Kidney epithelial cell (primary cell): ENCODE measurements at places on chromosomes 1 and 21. TPM values are rescaled to one million over a fixed set of nuclear protein-coding genes. Genes with fewer than 3 reads are reported as not detected.

DNA sequence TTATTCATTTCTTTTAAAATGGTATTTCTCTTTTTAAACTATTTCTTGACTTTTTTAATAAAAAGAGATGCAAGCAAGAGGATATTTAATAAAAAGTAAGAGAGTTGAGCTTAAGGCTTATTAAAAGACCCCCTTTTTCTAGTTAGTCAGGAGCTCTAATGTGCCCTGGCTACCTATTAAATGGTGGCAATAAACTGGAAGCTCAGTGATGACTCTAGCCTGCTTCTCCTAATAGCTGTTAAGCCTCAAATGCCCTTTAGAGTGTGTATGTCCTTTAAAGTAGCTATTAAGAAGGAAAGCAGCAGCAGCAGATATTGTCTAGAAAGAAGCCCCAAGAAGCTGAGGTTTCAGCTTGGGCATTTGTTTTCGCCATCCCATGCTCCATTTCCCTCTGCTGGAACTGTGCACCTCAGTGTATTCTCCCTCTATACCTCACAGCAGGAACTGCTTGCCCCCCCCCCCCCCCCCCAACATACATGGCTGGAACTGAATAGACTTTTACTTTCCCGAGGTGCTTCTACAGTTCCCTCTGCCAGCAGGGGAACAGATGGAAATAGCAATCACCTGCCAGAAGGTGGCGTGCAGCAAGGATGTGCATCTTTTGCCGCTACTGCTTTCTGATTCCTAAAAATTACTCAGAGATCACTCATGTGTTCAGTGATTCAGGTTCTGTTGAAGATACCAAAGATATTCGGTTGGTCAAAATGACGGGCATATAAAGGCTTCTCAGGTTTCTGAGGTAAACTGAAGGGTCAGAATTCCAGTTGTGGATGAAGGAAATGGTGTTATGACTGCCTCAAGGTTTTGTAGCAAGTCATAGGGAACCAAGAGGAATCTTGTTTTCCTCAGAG, 2.5 kb downstream of the RGS4 start:
- peak; percentile 63 for DNase-seq

DNA sequence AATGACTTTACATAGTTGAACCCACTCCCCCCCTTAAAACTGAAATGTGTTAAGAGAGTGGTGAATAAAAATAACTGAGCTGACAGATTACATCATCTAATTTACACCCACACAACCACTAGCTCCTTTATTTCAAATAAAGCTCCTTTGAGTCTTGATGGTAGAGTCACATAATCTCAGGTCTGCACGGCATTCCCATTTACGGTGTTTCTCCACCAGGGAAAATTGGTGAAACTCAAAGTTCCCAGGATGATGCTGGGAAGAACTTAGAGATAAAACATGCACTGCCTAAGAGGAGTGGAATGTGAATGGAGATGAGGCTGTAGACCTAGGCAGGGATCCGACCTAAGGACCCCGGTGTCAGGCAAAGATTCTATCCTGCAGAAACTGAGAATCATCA, 727.8 kb upstream of the ADAMTS5 start:
- no peak for DNase-seq

DNA sequence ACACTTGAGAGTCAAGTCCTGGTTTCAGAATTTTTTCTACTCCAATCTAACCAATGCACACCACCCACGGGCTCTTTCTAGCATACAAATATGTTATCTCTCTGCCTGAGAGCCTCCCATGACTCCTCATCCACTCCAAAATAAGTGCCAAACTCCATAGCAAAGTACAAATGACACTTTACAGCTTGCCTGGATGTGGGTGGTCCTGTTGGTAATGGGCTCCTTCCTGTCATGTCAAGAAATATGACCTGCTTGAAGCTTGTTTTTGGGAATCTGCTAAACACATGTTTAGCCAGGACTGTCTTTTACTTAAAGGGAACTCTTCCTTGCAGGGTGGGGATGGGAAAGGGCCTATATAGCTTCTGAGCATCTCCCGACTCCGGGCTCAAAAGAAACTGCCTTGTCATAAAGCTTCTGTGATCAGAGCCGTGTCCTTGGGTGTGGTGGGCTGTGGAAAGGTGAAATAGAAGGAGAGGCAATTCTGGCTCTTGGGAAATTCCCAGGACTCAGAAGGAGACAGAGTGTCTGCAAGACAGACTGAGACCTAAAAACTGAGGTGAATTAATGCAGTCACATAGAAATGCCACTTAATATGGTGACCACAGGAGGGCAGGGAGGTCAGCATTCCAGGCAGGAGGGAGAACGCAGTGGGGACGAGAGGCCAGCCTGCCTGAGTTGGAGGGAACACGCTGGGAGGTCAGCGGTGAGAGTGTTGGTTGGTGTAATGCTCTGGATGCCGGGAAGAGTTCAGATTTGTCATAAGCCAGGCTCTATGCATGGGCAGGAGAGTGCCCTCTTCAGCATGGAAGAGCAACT, 6.1 kb upstream of the IGFN1 start:
- DNase-seq = peak; percentile 65

DNA sequence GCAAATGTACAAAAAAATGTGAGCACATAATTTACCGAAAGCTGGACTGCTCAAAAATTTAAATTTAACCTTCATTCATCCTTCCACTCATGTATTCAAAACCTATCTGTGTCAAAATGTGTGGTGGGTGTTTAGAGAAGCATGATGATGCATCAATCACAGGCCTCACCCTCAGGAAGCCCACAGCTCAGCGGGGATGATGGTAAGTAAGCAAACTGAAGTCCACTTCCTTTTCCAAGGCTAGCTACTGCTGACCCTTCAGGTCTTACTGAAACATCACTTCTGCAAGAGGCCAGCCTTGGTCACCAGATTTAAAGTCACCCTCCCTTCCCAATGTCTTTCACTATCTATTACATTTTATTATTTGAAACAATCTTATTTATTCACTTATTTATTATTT, 254.5 kb downstream of the DNM3 start:
- no peak for DNase-seq

DNA sequence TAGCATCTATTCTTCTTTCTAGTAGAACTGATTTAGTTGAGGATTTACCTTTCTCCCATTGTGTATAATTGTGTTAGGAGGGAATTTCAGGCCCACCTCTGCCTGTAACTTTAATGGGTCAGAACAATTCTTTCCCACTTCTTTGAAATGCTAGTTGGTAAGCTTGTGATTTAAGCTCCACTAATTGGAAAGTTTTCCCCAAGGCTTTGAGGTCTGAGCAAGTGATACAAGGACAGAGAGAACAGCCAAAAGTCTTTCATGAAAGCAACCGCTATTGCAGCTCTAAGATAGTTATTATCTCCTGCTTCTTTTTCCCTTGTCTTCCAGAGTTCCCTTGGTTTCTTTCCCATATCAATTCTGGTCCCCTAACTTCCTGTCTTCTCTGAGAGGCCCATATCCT, 38.7 kb upstream of the PDC start:
- DNase-seq = no peak

GRCh38 chr1:63693944-63694571, 79.8 kb upstream of the ROR1 start:
- no peak for DNase-seq

GRCh38 chr1:225674381-225674780, 21.5 kb upstream of the ENAH start:
- DNase-seq = no peak

DNA sequence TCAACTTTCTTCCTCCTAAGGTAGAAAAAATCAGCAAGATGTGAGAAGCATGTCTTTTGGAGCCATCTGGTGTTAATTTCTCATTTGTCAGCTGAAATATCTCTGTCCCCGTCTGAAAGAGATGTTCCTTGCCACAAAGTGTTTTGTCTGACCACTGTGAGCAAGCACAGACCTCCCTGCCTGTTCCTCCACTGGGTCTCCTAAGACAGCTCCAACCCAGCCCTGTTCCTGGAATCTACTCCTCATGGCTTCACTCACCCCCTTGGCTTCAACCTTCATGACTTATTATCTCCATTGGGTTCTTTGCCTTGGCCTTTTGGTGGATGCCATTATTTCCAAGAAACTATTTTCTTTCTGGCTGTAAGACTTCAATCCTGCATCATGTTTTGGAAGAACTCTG, 65.7 kb upstream of the CACHD1 start:
- no peak for DNase-seq

The FRRS1 gene
- total RNA-seq = 1.3 and 2.7 TPM in 2 replicates

- no peak for DNase-seq
Measured at GRCh38 chr1:179820226-179820970, 57.2 kb downstream of the TOR1AIP2 start.

The PARS2 gene
- 10.8 and 11.5 TPM in 2 replicates for total RNA-seq

The XCL1 gene
- not detected in 2 replicates for total RNA-seq
